SK-N-DZ (cell line): ENCODE measurements at places on chromosomes 5 and 9.

- no peak for DNase-seq
These were observed 1.5 kb upstream of the GPRIN1 start for GRCh38 chr5:176611435-176611834.

- DNase-seq = no peak
These were observed 265.3 kb downstream of the MLLT3 start for GRCh38 chr9:20357037-20357432.

- DNase-seq = no peak
These were observed at the start of gene C1QTNF3 for GRCh38 chr5:34043099-34043876. C1QTNF3 (minus strand) TSS chr5:34043213; CDS start chr5:34043125, 88 bp downstream.

- no peak for DNase-seq
These were observed 51.9 kb upstream of the IL7R start for GRCh38 chr5:35804841-35805240.

DNA sequence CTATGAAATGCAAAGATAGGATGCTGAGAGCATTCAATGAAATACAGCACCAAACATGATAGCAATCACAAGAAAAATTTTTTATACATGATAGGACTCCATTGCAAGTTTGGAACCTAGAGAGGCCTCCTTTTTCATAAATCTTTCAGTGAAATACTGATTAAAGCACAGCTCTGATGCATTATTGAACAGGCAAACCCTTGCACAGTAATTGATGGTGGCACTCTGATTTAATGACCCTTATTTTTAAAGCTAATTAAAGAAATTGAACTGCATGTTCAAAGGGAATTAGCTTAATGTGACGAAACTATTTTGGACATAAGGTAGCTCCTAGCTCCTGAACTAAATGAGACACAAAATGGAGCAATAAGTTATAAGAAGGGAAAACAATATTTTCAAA is 44.6 kb downstream of the MPDZ start:
- no peak for DNase-seq

GRCh38 chr9:19759066-19759465 is 29.8 kb downstream of the SLC24A2 start:
- DNase-seq = no peak

DNA sequence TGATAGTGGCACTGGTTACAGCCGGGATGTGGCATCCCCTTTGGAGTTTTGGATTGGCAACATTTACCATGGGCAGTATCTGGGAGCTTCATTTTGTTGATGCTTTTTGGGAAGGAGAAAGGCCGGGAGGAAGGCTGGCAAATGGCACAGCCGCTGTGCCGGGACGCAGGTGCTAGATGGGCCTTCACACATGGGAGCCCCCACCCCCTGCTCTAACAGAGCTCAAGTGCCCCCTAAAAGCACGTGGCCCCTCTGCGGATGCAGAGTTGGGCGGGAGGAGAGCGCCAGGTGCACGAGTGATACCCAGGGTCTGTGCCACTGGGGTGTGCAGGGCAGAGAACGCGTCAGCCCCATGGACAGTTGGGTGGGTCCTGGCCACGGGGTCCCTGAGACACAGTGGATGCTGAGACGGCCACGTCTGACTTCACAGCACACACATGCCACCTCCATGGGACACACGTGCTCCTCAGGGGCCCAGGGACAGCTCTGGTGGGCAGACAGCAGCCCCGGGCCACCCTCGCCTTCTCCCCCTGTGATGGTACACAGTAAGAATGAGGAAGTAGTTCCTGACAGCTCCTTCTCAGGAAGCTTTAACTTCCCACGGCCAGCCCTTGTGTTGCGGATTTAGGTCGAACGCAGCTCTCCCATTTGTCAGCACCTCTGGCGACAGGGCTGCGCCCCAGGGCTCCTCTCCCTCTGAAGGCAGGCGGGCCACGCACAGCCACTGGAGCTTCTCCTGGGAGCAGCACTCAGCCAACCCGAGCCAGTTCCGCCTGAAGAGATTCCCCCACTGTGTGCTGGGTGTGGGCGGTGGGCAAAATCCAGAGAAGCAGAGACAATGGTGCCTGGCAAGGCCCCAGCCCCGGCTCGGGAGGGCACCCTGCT is 10.8 kb downstream of the SLC9A3 start:
- no peak for DNase-seq

GRCh38 chr9:127549751-127550150 is 62.3 kb upstream of the STXBP1 start:
- DNase-seq = no peak

GRCh38 chr9:110814159-110814558 is 145.6 kb downstream of the MUSK start:
- no peak for DNase-seq

GRCh38 chr9:110089681-110090370 is 118.1 kb downstream of the C9orf152 start:
- DNase-seq = no peak

DNA sequence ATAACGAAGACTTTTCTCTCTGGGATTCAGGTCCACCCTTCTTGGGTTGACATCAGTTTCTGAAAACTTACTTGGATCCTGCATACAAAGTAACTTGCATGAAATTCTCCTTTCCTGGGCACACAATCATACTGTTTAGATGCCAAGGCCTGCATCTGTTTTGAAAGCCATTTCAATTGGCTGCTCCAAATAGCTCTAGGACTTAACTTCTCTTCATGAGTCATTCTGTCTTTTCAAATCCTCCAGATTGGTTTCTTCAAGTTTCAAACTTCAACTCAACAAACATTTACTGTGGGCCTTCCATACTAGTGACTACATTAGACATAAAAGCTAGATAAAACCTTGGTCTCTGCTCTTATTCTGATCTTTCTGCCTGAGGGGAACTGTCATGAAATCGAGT is 54.8 kb upstream of the HMHB1 start:
- DNase-seq = no peak

- no peak for DNase-seq
These were observed 87.1 kb downstream of the CEMIP2 start for GRCh38 chr9:71681104-71681707.

DNA sequence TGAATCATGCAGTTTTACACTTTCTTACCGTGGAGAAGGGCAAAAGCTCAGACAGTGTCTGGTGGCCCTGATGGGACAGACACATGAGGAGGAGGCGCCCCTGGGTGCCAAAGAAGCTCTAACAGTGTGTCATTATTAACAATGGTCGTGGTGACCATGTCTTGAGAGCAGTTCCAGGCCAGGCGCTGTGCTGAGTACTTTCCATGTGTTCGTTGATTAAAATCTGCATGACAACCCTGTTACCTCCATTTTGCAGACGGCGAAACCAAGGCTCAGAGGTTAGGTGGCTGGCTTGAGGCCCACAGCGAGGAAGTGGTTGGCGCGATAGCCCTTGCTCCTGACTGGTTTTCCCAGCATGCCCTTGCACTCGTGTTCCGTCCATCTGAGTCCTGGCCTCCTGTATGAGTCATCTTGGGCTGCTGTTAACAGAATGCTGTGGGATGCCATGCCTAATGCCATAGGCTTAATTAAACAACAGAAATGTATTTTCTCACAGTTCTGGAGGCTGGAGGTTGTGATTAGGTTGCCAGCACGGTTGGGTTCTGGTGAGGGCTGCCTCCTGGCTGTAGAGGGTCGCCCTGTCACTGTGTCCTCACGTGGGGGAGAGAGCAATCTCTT is 92.0 kb downstream of the AMBP start:
- no peak for DNase-seq

DNA sequence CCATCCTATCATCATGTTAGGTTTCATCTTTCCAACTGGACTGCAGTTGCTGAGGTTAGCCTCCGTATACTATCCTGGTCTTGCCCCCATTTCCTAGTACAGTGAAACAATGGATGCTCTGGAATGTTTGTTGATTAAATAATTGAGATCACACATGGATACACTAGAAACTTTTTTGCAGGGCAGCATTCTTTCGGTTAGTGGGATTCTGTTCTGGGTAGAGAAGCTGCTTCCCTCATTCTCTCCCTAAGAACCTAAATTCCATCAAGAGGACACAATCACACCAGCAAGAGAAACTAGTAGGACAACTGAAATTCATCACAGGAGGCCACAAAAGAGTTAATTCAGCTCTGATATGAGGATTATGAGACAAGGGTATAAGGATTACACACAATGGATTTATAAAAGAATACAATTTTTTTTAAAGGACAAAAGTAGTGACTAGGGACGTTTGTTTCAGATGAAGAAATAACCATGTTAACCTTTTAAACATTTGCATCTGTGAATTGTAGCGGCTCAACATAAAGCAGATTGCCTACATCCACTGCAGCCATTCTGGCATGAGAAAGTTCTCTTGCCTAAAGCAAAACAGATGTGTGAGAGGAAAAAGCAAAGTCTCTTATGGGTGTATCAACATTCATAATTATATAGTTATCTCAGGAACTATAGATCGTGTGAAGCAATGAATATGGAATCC is 162.7 kb upstream of the LHFPL2 start:
- no peak for DNase-seq

GRCh38 chr5:6729386-6730310 is 16.4 kb downstream of the TENT4A start:
- DNase-seq = no peak
